Activated CD8-positive, alpha-beta memory T cell treated with anti-CD3 and anti-CD28 coated beads for 4 hours (primary cell): ENCODE measurements at places on chromosomes 1 and 21.

GRCh38 chr1:241533326-241534115 is 1.3 kb downstream of the KMO start:
- DNase-seq, result no peak

DNA sequence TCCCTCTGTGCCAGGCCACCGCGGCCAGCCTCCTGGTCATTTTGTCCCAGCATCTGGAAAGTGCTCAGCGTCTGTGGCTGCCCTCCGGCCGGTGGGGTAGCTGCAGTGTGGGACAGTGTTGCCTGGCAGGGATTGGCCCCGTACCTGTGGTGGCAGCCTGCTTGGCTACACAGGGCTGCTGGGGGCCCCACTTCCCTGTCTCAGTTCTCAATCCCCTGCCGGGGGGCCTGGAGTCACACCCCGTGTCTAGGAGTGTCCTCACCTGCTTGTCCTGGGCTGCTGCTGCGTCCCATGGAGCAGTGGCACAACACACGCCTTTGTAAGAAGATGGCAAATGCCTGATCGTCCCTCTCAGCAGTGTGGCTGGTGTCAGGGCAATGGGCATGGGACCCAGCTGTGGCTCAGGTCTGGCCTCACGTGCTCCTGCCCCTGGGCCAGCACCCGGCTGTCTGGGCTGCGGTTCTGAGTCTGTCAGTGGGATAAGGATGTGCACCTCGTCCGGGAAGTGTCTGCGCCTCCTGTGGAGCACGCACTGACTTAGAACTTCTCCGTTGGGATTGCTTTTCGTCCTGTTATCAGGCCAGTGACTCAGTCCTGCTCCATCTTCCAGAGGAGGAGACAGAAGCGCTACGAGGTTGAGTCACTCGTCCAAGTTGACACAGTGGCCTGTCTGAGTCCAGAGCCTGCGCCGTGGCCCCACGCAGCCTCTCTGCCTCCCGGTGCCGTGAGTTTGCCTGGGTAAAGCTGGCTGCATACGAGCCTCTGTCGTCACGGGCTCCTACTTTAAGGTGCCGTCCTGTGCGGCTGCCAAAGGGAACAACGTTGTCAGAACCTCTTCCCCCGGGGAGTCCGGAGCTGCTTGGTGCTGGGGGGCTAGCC is 41.0 kb downstream of the CRYAA start:
- no peak for DNase-seq

GRCh38 chr1:12615865-12616708 is 1.9 kb downstream of the DHRS3 start:
- no peak for DNase-seq

DNA sequence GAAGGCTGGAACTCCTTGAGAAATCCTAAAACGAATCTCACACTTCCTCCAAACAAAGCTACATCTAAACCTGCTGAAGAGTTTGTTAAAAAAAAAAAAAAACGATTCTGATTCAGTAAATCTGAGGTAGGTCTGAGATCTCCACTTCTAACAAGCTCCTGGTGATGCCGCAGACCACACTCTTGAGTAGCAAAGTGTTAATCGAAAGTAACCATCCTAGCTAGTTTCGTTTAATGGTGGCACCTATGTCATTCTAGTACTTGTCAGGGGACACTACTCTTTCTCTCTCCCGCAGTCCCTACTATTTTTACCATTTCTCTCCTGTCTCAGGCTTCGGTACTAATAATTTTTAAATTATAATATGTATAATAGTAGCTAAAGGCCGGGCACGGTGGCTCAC is 2.1 kb downstream of the CLCC1 start:
- no peak for DNase-seq

- DNase-seq, result no peak
Observed at GRCh38 chr1:88204111-88204510, 480.0 kb upstream of the PKN2 start.

DNA sequence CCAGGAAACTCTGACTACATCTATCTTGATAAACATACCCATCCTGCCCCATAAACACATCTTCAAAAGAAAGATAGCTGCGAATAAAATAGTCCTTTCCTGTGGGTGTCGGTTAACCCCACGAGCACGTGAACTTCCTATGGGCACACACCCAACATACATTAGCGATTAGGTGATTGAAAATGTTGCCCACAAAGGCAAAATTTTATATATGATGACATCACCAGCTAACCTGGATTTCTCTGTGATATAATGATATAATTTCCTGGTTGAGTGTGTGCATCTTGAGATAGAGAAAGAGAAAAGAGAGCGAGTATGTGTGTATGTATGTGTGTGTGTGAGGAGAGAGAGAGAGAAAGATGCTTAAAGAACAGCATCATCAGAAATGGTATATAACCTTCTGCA is 296.1 kb downstream of the PTPRC start:
- DNase-seq, result peak; percentile 27

DNA sequence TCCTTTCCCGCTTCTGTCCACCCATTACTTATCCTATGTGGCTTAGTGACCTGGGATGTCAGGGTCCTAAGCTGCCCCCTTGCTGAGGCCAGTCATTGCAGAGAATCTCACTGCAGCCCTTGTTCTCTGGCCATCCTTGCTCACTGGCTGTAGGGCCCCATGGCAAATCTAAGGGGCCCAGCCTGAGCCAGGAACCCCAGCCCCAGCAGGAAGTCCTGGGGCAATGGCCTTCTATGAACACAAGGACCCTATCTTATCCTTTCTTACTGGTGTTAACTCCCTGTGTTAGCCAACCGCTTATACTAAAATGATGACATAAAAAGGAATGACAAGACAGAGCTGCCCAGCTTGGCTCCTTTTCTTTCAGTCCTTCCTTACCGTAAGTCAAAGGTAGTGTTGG is 29.9 kb downstream of the DHCR24 start:
- no peak for DNase-seq

DNA sequence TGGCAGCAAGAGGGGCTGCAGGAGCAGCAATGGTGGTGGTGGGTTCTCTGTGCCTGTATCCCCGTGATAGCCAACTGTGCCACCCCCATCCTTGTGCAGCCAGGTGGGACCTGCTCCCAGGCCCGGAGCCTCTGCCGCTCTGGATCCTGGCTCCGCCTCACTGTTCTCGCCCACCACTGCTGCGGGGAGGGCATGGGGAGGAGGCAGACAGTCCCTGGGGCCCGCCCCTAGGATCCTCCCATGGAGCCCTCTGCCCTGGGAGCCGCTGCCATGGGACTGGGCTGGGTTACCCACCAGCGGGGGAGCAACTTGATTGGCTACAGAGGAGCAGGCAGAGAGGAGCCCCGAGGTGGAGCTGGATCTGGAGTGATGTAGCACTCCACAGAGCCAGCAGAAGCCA is 31.6 kb downstream of the CD1D start:
- no peak for DNase-seq

DNA sequence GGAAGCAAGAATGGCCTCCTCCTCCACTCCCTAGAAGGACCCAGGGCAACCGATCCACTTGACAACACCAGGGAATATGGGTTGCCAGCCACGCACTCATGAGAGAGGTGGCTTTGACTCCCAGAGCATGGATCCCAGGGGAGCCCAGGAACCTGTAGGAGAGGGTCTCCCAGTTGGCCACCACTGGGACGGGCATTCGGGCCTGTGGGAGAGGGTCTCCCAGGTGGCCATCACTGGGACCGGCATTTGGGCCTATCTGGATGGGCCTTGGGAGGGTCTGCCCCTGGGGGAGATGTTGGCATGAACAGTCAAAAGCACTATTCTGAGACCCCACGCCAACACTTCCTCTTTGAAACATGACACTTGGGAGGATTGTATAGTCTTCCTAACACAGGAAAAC is 565 bp downstream of the TFF1 start:
- no peak for DNase-seq

GRCh38 chr1:3899754-3900149 is 320 bp downstream of the C1orf174 start:
- no peak for DNase-seq

- DNase-seq, result no peak
Observed at GRCh38 chr1:86552376-86552775, 5.5 kb downstream of the CLCA4 start.

DNA sequence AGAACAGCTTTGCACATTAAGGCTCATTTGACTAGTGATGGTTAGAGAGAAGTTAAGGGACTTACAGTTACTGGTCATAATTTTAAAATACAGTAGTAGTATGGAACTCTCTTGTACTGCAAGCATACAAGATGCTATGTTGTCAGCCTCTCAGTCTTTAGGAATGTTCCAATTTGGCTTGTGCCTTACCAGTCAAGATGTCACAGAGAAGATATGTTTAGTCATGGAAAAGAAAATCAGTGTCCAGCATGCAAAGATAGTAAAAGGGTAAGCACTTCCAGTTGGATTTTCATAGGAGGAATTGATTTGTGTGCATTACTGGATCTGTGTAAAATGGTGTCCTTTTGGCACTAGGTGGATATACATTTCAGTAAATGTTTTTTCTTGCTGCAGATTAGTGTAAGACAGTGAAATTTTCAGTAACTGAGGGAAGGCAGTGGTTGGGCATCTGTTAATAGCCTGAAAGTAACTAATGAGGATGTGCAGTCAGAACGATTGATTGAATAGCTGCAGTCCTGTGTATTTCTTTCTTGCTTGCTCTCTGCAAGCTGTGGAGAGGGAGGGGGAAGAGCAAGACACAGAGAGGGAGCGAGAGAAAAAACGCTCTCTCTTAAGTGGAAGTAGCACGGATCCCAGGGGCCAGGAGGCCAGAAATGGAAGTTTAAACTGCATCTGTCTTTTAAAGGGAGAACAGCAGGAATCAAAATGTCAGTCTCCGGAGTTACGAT is 108.2 kb downstream of the CLEC20A start:
- DNase-seq, result no peak

- DNase-seq, result no peak
Observed at GRCh38 chr1:116087628-116088027, 23.6 kb upstream of the MAB21L3 start.

- no peak for DNase-seq
Observed at GRCh38 chr1:114353262-114353661, 157.7 kb downstream of the TRIM33 start.

GRCh38 chr21:41188486-41189149 is 20.7 kb downstream of the BACE2 start:
- DNase-seq, result no peak

DNA sequence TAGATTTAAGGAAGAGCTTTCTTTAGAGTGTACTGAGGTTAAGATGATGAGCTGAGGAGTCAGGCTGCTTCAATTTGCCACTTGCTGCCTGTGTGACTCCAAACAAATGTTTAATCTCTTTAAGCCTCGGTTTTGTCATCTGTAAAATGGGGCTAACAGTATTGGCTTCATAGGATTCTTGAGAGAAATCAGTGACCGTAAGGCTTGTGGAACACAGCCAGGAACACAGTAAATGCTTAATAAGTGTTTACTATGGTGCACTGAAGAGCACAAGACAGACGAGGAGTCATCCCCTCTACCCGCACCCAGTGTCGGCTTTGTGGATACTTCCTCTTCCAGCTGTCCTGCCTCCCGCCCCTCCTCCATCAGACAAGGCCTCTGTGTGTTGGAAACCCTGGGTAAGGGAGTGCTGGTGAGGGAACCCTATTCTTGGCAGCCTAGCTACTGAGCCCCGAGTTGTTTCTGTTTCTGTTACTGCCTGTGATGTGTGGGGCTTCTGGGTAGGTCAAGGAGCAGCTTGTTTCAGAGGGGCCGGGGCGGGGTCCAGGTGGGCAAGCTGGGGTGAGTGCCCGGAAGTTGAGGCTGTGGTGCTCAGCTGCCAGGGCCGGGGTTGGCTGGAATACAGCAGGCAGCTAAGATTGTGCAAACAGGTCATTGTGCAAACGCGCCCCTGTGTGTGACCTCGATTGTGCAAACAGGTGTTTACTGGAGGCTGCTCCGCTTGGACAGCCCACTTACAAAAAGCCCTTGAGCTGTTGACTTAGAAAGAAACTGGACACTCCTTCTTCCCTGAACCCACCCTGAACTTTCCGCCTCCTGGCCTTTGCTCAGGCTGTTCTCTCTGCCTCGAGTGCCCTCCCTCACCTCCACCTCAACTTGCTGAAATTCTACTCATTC is 4.0 kb upstream of the CSF3R start:
- DNase-seq, result no peak

DNA sequence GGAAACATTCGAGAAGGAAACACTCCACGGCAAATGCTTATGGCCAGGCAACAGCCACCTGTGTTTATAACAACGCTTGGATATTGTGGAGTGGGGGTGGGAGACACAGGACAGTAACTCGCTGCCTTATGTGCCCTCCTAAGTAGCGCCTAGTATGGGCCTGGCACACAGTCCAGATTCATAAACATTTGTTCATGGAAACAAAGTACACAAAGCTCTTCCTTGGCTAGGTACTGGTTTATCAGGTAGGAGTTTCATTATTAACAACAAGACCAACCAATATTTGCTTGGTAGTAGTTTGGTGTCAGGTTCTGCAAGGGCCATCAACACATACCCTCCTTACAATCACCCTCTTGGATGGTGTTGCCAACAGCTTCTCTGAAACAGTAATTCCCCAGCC is 23.4 kb downstream of the TMCO4 start:
- DNase-seq, result no peak

DNA sequence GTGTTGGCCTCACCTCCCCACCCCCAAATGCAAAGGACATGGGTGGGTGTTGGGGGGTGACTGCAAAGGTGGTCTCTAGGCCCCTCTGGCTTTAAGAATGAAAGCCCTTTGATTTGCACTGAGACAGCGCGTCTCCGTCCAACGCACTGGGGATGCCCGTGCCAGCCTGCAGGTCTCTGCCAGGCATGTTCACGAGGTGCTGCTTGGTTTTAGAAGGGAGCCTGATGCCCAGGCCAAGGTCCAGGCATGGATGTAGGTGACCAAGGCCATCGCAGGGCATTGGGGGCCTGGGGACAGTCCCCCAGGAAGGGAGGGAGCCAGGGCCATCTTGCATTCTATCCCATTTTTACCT is 363.6 kb upstream of the VAMP3 start:
- DNase-seq, result no peak

GRCh38 chr21:34808569-34809204 is 139.9 kb downstream of the CLIC6 start:
- no peak for DNase-seq

DNA sequence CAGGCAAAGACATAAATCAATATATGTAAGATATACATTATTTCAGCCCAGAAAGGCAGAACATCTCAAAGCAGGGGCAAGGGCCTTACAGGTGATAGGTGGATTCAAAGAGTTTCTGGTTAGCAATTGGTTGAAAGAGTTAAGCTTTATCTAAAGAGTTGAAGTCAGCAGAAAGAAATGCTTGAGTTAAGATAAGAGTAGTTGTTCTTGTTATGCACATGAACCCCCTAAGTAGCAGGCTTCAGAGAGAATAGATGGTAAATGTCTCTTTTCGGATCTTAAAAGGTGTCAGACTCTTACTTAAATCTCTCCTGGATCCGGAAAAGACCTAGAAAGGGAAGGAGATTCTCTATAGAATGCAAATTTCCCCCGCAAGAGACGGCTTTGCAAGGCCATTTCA is 8.3 kb upstream of the ZBTB40 start:
- DNase-seq, result no peak
